ENCODE measurements at places on chromosomes 7 and 10.

DNA sequence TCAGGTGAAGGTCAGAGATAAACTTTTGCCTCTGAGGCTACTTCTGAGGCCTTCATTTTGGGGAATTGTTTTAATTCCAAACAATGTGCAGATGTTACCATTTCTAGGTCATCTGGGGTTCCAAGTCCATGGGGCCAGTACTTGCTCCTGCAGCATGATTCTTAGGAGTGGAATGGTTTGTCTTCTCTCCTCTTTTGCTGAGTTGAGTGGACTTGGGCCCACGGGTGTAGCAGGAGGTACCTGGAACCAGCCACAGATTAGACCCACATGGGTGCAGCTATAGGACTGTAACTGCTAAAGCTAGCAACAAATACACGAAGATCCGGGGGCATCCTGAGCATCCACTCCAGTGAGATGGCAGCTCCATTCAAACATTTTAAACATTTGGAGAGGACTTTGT, 41.6 kb downstream of the WIPF3 start:
- DNase-seq: no peak

DNA sequence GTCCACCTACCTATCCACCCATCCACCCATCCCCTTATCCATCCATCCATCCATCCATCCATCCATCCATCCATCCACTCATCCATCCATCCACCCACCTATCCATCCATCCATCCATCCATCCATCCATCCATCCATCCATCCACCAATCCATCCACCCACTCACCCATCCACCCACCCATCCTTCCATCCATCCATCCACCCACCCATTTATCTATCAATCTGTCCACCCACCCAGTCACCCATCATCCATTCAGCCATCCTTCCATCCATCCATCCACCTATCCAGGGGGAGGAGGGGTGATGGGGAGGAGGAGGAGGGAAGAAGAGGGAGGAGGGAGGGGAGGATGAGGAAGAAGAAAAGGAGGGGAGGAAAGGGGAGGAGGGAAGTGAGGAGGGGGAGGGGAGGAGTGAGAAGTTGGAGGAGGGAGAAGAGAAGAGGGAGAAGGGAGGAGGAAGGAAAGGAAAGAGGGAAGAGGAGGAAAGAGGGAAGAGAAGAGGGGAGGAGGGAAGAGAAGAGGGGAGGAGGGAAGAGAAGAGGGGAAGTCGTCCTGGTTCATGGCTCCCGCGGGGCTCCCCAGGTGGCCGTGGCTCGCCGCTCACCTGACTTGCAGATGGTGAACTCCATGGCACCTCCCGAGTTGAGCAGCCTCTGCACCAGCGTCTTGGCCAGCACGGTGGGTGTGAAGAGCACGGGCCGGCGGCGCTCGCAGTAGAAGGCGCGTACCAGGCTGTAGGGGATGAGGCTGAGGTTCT, 68.8 kb upstream of the GNA12 start:
- no peak for DNase-seq

DNA sequence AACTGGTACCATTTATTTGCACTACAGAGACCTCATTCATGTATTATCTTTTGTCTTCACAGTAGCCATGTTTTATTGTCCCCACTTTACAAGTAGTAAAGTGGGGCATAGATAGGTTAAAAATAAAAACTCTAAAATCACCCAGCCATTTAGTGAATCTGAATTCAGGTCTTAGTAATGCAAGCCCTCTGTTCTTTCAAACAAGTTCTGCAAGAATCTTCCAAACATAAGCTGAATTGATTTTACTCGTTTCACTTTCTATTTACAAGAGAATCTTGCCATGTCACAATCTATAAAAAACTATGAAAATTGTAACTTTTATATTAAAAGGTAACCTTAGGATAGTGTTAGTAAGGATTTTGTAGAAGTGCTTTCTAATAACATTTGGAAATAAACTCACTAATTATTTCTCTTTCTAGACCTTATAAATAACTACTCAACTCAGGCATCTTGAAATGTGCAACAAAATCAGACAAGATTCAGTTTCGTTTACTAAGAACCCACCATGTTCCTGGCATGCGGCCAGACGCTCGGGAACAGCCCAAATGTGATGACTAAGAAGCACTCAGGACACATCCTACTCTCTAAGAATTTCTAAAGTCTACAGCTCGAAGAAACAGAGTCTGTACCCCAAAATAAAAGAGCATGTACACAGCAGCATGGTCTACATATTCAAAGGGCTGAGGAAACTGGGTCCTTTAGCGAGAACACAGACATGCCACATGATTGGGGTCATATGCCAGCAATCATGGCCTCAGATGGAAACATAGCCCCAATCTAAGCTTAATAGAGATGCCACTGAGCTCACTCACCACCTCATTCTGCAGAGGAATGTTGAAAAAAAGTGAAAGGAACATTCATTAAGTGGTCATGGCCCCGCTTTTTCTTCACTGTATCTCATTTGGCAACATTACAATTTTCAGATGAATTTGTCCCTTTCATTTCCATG, 167.6 kb downstream of the AMPH start:
- DNase-seq: no peak

DNA sequence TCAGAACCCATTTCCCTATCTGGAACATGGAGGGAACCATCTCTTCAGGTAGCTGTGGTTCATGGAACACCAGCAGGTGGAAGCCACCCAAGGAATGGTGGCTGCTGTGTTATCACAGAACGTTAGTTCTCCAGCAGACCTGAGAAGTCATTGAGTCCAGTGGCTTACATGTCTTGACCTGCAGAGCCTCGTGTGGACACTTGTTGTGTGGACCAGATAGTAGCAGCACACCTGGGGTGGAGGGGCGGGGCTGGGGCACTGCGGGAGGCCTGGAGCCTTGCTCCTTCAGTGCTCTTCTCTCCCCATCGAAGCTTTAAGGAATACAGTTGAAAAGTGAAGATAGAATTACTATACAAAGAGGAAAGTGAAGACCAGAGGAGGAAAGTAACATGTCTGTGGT, 42.4 kb downstream of the VWA2 start:
- DNase-seq: no peak

DNA sequence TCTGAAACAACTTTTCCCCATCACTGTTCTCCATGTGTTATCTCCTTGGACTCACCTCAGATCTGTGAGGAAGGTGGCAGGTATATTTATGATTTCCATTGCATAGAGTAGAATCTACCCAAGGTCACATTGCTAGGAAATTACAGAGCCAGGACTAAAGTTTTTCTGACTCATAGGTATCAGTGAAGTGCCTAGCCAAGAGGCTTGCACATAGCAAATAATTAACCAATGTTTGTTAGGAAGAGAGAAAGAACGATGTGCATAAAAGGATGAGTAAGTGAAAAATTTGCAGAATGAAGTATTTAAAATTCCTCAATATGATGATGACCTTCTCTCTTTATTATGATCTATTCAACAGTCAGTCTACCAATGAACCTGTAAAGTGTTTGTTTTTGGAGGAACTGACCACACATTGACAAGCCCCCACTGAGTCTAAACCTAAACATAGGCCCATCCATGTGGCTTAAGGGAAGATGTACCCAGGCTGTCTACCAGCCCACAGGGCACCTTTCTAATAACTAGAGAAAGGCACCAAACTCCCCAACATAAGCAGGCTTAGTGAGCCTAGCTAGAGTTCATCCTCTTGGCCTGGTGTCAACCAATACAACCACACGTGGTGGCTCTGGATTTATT, 252.9 kb upstream of the ZMIZ1 start:
- no peak for DNase-seq

- DNase-seq: no peak
Measured at GRCh38 chr10:104061196-104061595, 24.5 kb downstream of the COL17A1 start.

DNA sequence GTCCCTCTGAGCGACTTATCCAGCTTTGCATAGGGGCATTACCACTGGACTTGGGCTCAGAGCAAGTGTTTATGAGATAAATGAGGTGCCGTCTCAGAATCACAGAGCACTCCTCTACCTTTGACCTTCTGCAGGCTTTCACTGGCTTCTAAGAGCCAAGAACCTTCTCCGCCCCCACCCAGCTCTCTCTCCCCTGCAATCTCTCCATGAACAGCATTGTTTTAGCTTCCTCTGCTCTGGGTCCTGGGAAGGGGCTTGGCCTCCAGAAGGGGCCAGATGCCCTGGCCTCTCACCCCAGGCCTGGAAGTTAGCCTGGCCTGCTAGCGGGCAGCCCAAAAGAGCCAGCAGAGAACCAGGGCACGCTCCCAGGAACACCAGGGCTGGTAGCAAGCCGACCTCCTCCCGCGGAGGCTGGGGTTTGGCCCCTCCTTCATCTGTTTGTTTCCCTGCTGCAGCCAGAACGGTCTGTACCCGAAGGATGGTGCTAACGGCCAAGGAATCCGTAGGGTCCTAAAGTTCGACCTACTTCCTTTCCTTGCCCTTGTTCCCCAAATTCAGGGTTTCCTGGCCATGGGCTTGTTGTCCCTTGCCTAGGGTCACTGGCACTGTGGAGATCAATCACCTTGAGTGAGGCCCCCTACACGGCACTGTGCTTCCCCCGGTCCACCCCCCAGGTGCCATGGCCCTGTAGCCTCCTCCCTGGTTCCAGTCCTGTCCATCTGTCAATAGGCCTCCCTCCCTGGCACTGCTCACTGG, 18.7 kb upstream of the DDIT4 start:
- DNase-seq: peak; percentile 97

- DNase-seq: no peak
Measured at GRCh38 chr7:41472427-41473125, 230.3 kb downstream of the INHBA start.

DNA sequence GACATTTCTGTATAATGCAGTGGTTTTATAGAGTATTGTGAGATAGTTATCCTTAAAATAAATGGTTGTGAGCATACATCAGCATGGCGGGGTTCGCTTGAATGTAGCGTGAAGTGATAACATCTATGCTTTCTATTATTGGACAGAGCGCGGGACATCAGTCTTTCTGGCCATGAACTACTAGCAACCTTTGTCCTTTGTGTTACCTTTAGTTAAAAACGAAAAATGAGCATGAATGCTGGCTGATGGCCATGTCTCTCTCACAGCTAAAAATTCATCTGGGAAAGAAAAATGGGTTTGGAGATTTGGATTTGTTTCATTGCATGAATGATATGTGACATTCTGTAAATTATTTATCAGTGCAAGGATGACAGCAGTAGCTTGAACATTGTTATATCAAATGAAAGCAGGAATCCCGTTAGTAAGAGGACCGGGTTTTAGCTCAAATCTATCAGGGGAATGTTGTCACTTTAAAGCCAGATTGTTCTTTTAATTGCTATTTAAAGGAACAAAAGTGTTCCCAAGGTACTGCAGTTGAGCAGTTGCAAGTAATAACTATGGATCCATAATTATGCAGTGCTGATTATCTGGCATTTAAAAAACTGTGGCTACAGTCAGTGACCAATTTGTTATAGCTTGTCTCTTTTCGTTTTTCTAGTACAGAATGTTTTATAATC, 131.0 kb downstream of the KAT6B start:
- no peak for DNase-seq

- DNase-seq: peak; percentile 77
Measured at GRCh38 chr7:97007583-97007861, 2.2 kb downstream of the DLX6 start.

GRCh38 chr7:117119192-117119924, 166.1 kb downstream of the ST7 start:
- DNase-seq: peak; percentile 93

GRCh38 chr10:79355420-79356017, 8.2 kb downstream of the PPIF start:
- DNase-seq: no peak

- DNase-seq: peak; percentile 84
Measured at GRCh38 chr7:99768471-99768870, 15.5 kb downstream of the CYP3A4 start.

DNA sequence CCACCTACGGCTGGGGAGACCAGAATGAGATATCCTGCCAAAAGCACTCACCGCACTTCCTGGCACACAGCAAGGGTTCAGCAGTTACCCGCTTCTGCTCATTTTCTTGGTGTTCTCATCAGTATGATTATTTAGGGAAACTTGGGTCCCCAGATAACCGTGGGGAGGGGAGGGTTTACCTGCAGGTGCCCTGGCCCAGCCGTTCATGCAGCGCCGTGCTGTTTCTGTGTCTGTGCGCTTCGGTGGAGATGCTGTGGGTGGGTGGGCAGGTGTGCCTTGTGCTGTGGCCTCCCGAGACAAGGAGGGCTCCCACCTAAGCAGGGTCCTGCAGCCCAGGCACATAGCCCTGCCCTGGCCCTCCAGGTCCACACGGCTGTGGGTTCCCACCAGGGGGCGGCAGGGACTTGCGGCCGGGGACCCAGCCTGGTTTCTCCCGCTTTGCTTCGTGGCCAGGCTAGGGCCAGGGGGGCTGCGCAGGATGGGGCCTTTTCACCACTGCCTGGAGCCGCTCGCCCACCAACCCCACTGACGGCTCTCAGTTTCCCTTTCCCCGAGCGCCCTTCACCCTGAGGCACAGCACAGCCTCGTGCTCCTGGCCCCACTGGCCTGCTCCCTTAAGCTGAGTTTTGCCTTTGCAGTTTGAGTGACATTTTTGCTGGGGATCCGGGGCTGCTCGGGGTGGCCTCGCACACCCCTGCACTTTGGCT, 78.5 kb downstream of the LHPP start:
- DNase-seq: no peak

DNA sequence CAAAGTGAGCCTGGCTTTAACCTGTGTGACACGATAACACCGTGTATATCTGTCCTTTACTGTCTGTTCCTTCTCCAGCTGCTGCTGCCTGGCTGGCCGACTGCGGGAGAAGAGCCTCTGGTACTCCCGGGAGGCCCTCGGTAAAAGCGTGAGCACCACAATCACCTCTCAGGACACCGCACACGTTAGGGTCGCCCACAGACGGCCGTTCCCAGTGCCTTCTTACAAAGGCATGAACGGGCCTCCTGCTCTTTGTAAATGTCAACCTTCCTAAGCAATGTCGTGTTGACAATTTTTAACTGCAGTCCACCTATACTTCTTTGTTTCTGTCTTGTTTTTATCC, 177.6 kb downstream of the DIP2C start:
- DNase-seq: no peak

DNA sequence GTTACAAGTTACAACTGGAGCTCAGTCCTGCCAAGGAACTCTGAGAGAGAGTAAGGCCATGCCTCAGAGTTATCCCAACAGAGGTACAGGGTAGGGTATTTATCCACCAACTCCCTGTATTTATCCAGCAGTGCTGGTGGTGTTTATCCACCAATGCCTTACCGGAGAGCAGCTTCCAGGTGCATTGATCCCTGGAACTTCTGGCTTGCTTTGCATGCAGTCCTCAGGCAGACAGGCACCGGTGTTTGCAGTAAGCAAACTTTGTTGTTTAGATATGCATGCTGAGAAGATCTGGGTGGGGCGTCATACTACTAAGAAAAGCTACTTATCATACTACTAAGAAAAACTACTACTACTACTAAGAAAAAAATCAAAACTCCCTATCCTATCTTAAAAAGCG, 92.4 kb downstream of the CYP26A1 start:
- no peak for DNase-seq

Data from esophagus muscularis mucosa (tissue), 4 donors.